Stomach (tissue), 19 donors: ENCODE measurements at places on chromosomes 5 and 9. TPM values are rescaled to one million over a fixed set of nuclear protein-coding genes. Genes with fewer than 3 reads are reported as not detected.

DNA sequence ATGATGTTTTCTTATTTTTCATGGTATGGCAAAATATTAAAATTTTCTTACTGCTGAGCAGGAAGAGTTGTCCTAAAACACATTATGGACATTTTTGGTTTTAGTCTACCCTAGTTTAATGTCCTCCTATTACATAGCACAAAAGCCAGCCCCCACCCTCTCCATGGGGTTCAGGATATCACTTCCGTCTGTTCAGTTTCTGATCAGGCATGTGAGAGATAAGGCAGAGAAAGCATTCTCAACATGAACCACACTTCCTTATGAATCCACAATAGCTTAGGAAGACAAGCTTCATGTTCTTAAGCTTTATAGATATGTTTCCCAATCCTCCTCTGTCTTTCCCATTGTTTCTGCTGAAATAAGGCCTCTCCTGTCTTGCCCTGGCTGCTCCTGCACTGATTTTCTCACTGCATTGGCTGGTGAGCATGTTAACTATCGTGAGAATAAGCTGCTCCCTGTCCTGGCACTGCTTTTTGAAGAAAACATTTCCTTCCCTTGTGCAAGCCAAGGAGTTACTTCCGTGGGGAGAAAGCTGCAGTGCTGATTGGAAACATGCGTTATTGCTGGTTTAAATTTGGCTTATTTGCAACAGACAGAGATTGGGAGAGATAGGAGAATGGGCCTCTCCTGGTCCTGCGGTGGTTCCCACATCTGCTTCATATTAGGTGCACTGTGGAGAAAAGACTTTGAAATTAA is 260.3 kb upstream of the RPS23 start:
- no peak for DNase-seq

DNA sequence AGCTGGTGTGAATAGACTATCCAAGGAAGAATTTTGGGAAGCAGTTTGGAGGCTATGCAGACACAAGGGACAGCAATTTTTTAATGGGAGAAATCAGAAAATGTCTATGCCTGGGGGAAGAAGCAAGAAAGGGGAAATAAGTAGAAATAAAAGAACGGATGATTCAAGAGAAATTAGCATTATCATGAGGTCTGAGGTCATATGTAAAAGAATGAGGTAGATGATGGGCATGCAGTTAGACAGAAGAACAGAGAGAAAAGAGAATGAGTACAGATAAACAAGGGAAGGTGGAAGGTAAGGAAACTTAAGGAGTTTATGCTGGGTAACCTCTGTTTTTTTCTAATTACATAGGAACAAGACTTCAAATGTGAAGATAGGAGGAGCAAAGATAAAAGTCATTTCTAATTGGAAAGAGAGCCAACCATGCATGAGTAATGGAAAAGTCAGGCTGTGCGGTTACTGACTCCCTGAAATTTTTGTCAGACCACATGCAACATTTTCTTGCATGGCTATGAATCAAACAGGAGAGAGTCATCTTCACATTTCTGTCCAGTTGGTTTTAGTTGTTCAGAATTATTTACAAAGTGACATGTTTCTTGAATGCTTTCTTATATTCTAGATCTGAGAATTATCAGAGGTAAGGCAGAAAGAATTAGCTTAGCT is 101.0 kb upstream of the PIK3R1 start:
- DNase-seq, result no peak

DNA sequence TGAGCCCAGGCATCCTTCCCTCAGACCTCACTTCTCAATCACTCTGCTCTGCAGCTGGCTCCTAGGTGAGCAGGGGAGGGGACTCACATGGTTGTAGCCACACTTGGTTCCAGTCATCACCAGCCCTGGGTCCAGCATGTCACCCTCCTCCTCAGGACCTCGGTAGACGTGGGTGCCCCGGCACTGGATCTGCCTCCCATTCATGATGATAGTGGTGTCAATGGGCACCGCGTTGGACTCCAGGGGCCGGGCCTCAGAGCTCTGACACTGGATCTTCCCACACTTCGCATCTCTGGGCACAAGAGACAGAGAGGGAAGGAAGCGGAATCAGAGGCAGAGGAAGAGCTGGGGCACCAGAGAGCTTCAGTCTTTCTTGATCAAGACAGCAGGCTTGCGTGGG is 32.9 kb downstream of the NIPAL4 start:
- no peak for DNase-seq

LCN15 gene
- not detected for polyA plus RNA-seq

DNA sequence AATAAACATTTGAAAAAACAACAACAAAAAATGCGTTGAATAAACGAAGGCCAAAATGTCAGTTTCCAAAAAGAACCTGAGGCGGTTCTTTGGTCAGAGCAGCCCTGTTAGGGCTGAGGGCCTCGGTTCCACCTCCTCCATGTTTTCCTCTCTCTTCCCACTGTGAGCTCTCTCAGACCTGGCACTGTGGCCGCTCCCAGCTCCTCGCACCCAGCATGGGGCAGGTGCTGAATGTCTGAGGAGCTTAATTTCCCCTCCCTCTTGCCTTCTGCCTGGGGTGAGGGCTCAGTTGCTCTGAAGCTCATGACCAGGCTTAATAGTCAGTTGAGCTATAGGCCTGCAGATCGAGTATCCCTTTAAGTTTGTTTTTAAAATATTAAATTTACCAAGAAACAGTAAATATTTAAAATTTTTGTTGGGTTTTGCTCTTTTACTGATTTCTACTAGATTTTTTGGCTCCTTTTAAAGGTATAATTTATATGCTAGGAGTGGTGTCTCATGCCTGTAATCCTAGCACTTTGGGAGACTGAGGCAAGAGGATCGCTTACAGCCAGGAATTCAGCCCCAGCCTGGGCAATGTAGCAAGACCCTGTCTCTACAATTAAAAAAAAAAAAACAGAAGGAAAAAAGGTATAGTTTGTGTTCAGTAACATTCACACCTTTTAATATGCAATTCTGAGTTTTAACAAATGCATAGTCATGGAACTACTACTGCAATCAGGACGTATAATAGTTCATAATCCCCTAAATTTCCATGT is 28.1 kb downstream of the DAPK1 start:
- no peak for DNase-seq

HAVCR1 gene
- polyA plus RNA-seq, result not detected

- DNase-seq, result peak; percentile 62
Observed at GRCh38 chr9:2267181-2267745, 252.1 kb downstream of the SMARCA2 start.

ENTPD8 gene
- 2.8 TPM for polyA plus RNA-seq

GRCh38 chr5:92567831-92568450 is 1013.1 kb downstream of the NR2F1-AS1 start:
- no peak for DNase-seq

BARHL1 gene
- polyA plus RNA-seq, result not detected

- peak; percentile 76 for DNase-seq
Observed at GRCh38 chr5:131252824-131253171, 11.1 kb upstream of the CDC42SE2 start.

DNA sequence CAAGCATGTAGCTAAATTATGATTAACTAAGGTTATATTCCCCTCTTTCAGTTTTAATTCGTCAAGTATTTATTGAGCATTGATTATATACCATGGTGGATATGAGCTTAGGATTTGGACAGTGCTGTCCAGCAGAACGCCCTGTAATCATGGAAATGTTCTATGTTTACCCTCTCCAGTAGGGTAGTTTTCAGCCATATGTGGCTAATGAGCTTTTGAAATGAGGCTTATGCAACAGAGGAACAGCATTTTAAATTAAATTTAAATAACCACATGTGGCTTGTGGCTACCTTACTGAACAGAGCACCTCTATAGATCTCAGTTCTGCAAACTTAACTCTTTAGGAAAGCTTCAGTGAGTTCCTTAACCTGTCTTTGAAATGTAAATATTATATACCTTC is 59.1 kb downstream of the JMY start:
- no peak for DNase-seq

JAKMIP2 gene
- 0.75 TPM for polyA plus RNA-seq

DNA sequence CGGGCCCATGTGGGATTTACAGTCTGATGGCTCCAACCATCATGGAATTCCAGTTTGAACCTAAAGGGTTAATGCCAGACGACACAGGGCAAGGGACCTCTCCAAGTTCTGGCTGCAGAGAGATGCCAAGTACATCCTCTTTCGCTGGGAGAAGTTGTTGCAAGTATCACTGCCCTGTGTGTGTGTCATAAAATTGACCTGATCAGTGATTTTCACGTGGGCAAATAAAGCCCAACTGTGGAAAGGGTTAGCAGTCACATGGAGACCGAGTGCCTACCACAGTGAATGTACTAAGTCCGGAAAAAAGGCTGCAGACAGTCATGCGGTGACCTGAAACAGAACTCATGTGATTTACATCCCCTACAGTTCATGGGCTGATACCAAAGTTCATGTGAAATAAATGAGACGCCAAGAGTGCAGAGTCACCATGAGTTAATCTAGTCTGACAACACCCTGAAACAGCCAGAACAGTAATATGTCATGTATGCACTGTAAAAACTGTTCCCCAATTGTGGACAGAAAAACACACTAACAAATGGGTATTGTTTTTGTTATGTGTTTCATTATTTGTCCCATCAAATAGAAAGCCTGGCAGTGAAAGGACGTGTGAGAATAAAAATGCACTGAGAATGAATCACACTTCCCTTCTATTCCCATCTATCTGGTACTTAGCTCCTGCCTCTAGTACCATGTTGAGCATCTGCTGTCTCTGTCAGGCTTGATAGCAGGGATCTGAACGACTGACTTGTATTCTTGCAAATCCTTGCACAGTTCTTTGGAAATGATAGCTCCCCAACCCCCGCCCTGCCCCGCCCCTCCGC is 115.7 kb downstream of the SUSD1 start:
- DNase-seq, result no peak

DNA sequence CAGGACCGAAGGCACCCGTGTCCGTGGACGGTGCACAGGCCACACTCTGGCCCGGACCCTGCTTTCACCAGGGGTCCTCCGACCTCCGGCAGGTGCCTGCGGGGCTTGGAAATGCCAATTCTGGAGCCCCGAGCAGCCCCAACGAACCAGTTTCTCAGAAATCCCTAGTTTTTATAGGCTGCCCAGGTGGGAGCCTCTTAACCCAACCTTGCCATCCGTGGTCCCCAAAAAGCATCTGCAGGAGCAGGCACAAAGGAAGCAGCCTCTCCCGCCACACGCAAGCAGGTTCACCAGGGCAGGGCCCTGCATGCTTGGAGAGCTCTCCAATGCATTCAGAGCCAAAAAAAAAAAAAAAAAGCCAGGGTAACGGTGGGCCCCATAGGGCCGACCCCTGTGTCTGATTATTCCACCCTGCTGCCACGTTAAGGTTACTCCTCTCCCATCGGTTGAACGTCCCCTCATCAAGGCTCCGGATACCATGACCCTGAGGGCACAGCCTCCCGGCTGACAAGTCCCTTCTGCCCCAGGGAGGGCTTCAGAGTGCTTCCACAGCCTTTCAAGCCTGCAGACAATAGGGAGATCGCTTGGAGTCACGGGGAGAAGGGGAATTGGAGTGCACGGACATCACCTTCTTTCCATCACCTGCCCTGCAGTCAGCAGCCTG is 796 bp upstream of the TPRN start:
- DNase-seq, result no peak

DNA sequence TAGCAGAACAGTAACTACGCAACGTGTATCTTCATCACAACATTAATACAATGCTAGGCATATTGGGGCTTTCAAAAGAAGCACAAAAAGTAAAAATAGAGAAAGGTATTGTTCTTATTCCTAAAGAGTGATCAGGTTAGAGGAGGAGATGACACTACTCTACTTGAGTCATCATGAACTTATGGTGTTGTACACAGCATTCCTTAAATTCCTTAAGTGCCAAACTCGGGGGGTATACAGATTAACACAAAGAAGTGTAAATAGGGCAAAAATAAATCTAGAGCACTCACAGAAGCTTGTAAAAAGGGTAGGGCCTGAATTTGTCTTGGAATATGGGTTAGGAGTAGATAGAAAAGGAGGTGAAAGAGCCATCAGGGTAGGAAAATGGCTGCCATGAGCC is 308.0 kb upstream of the DAP start:
- DNase-seq, result no peak

POLR3G gene
- polyA plus RNA-seq, result 0.95 TPM

DNA sequence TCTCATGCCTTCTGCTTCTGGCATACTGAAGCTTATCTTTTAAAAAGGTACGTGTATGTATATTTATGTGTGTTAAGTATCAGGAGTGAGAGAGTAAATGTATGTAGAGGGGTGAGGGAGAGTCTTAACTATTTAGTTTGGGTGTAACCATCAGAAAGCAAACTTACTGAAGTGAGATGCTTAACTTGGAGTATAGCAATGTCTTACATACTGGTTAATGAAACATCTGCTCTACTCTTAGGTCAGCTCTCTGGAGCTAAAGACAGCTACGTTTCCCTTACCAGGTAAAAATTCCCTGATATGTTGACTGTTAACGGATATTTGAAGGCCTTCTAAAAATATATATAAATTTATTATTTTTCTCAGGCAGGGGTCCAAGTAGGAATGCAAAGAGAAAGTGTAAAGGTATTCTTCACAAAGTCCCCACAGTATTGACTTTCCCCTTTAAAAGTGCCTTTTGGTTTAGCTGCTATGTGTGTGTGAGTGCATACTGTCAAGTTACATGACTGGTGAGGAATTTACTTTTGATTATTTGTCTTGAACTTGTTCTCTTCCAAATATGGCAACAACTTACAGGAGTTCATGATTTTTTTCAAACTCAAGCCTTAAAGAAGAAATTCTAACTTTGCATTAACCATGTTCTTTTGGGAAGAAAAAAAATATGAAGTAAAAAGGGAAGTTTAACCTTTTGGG is 12.3 kb upstream of the C5orf24 start:
- no peak for DNase-seq

QRFP gene
- polyA plus RNA-seq, result not detected

GNG10 gene
- 34.3 TPM for polyA plus RNA-seq

BAAT gene
- polyA plus RNA-seq, result not detected

PKN3 gene
- polyA plus RNA-seq, result 8.0 TPM

DNA sequence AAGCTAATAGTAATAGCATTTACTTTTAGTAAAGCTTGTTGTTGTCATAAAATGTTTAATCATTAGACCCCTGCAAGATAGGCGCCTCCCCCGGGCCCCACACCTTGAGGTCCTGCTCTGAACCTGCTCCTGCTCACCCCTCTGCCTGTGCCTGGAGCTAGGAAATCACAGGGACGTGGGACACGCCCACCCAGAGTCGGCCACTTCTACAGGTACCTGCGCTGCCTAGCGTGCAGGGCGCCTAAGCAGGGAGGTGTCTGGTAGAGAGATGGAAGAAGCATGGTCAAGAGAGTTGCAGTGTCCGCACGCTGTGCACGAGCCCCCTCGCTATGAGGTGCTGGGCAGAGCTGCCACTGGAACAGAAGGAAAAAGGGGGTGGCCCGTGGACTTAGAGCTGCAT is 52.6 kb downstream of the HINT1 start:
- no peak for DNase-seq

DNA sequence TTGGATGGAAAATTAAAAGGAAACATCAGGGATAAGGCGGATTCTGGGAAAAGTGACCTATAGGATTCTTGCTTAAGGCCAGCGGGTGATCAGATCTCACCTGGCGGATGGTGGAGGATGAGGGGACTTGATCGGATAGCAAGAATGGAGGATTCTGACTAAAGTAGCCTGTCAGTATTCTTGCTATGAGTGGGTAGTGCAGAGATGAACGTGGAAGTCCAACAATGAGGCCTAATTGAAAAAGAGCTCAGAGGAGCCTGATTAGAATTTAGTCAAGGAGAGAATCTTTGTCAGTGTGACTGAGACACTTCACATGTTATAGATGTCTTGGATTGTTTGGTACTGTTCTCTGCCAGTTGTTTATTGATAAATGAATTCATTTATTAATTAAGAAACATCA is 24.9 kb downstream of the CAST start:
- DNase-seq, result no peak
